ENCODE measurements at places on chromosomes 7 and 10.

- no peak for DNase-seq
These were observed 393.8 kb downstream of the LRMDA start for GRCh38 chr10:75825235-75825634.

- DNase-seq: no peak
These were observed 292.6 kb upstream of the MGMT start for GRCh38 chr10:129174232-129175014.

DNA sequence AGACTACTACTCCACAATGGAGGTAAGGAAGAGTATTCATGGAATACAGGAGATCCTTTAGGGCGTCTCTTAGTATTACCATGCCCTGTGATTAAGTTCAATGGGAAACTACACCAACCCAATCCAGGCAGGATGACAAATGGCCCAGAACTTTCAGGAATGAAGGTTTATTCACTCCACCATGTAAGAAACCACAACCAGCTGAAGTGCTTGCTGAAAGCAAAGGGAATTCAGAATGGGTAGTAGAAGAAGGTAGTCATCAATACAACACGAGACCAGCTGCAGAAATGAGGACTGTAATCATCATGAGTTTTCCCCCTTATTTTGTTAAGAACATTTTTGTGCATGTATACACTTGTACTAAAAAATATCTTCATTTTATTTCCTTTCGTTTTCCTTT lies 76.6 kb downstream of the GPR37 start:
- no peak for DNase-seq

DNA sequence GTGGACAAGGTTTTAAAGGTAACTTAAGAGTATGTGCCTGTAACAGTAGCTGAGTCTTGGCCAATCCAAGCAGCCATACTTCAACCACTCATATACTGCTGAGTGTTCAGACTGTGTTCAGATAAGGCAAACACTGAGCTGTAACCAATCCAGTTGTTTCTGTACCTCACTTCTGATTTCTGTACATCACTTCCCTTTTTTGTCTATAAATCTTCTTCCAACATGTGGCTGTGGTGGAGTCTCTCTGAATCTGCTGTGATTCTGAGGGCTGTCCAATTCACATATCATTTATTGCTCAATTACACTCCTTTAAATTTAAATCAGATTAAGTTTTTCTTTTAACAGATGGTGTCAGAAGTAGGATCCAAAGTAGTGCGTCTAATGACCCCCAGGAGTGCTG lies 149.5 kb upstream of the PHF14 start:
- no peak for DNase-seq

DNA sequence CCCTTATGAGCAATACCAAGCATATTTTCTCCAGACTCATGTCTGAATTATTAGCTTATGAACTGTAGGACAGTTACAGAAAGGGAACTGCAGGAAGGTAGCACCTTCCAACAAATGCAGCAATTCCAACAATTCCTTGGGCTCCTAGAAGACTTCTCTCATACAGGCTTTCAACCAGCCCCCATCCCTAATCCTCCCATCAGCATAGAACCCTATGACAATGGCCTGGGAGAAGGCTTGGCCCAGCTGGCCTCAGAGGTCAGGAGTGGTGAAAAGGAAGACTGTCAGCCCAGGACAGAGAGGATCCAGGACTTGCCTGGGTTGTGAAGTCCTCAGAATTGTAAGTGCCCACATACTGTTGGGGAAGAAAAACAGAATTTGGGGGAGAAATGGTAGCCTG lies 5.9 kb downstream of the VPS41 start:
- no peak for DNase-seq

- DNase-seq: no peak
These were observed 331.4 kb downstream of the CCSER2 start for GRCh38 chr10:84659497-84660439.

DNA sequence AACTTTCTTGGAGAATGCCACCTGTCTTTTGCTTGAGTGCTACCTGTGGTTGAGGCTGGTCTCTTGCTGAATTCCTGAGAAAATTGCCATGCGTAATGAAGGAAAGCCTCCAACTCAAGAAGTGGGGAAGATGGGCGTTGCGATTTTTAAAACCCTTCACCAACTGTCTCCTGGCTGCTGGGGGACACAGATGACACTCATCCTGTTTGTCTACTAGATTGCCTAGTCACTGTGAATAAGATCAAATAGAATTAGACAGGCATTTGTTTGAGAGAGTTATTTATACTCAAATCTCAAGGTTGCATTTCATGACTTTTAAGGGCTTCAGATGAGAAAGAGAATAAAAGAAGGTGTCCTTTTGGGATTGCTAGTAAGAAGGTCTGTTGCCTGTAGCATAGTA lies 84.3 kb upstream of the MTPN start:
- no peak for DNase-seq

GRCh38 chr7:123148813-123149212 lies 51.0 kb downstream of the SLC13A1 start:
- no peak for DNase-seq

GRCh38 chr7:45687721-45688120 lies 113.6 kb downstream of the ADCY1 start:
- DNase-seq: no peak

DNA sequence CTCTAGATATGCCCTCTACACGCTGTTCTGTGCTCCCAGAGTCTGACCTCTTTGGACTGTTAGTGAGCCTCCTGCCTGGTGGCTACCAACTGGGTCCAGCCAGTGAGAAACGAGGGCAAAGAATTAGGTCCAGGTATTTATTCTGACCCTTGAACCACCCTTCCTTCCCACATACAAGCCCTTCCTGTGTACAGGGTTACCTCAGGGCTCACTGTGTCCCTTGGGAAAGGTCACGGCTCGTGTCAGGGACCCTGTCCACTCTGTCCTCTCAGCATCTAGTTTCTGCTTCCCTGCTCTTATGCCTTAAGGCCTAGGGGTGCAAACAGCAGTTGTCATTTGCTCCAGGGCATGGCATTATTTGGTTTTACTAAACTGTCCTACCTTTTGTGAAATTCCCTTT lies 180.4 kb downstream of the SDK1 start:
- DNase-seq: no peak

GRCh38 chr7:24609570-24609969 lies 36.3 kb downstream of the PALS2 start:
- DNase-seq: no peak

GRCh38 chr7:69596723-69597277 lies 1.5 kb upstream of the AUTS2 start:
- DNase-seq: no peak

GRCh38 chr10:67011981-67012380 lies 86.1 kb downstream of the LRRTM3 start:
- no peak for DNase-seq

DNA sequence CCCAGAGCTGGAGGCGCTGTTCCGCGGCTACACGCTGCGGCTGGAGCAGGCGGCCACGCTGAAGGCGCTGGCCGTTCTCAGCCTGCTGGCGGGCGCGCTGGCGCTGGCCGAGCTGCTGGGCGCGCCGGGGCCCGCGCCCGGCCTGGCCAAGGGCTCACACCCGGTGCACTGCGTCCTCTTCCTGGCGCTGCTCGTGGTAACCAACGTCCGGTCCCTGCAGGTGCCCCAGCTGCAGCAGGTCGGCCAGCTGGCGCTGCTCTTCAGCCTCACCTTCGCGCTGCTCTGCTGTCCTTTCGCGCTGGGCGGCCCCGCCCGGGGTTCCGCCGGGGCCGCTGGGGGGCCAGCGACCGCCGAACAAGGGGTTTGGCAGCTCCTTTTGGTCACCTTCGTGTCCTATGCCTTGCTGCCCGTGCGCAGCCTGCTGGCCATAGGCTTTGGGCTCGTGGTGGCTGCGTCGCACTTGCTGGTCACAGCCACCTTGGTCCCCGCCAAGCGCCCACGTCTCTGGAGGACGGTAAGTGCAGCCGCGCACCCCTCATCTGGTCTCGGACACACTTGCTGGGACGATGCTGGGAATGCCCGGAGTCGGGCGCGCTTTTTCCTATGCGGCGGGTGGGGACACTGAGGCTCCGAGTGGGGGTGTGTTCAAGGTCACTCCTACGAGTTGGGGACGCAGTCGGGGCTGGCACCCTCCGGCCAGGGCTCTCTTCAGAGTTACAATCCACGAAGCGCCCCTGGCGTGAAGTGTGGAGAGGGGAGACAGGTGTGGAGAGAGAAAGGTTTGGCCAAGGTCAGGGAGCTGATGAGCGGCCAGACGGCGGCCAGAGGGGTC lies 717 bp downstream of the ADCY1 start:
- DNase-seq: no peak

DNA sequence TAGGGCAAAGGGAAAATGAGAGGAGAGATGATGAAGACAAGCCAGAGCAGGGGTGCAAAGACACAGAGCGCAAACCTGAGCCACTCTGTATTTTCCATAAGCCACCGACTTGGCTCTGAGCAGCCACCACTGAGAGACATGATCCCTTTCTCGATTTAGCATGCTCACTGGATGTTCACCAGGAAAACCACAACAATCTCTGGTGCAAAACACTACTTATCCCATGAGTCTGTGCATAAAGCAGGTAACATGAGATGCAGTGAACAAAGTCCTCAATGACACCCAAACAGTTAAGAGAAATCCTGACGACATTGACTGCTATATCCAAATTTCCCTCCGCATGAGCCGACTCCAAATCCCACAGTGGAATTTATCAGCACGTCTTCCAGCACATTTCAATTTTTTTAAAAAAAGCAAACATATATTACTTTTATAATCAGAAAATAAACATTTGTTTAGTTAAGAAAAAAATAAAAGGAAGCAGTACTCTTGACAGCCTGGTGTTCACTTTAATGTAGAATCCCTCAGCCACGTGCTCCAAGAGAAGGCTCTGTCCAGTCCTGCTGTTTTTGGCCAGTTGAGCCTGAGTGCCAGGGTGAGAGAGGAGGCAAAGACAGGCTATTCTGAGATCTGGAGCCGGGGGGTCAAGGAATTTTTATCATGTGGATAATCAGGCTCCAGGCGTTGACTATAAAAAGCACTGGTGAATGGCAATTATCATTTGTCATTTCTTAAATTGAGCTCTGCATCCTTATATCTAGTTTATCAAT lies 238.4 kb downstream of the KCNMA1 start:
- no peak for DNase-seq

DNA sequence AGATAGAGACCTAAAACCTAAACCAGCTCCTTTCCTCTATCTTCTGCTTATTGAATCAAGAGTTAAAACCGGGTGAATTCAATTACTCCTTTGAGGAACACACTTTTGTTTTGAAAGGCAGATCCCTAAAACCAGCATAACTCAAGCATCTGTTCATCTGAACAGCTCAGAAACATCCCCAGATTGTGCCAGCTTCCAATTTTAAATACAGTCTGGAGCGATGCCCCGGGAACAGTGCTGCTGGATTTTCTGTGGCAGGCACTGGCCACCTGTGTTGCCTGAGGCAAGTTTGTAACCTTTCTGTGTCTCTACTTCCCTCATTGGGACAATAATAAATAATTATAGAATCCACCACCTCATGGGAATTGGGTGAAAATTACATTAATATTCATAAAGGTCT lies 281.4 kb upstream of the NFE2L3 start:
- no peak for DNase-seq

- no peak for DNase-seq
These were observed 26.6 kb upstream of the LMTK2 start for GRCh38 chr7:98079891-98080648.

GRCh38 chr7:158374146-158374545 lies 213.5 kb downstream of the PTPRN2 start:
- no peak for DNase-seq

- DNase-seq: no peak
These were observed 89.6 kb upstream of the LANCL2 start for GRCh38 chr7:55275291-55276200.

GRCh38 chr10:131822013-131822691 lies 78.7 kb upstream of the PPP2R2D start:
- no peak for DNase-seq

- DNase-seq: no peak
These were observed 109.6 kb downstream of the LRMDA start for GRCh38 chr10:75540981-75541380.

GRCh38 chr7:111954056-111954455 lies 252.1 kb downstream of the DOCK4 start:
- no peak for DNase-seq

- no peak for DNase-seq
These were observed 80.1 kb downstream of the EMX2 start for GRCh38 chr10:117622471-117623184.

- no peak for DNase-seq
These were observed 93.2 kb downstream of the ZRANB1 start for GRCh38 chr10:125035136-125035535.

DNA sequence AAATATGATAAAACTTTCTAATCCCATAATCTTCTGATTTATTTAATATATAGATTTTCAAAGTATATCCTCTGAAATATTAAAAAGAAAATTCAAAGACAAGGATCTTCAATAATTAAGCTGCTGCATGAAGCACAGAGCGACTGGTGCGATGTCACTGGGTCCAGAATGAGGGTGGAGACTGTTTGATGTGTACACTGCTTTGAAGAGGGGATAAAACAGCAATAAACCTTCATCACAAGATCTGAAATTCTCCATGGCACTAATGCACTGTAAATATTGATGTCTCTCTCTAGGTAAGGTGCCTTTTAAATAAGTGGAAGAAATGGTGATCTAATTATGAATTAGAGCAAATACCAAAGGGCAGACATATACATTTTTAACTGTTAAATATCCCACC lies 337.8 kb downstream of the PARD3 start:
- no peak for DNase-seq

GRCh38 chr10:114767101-114767985 lies 54.2 kb upstream of the FHIP2A start:
- peak; percentile 7 for DNase-seq

- no peak for DNase-seq
These were observed 48.4 kb downstream of the ZNF277 start for GRCh38 chr7:112254709-112255387.

- no peak for DNase-seq
These were observed 278.3 kb upstream of the ZNF32 start for GRCh38 chr10:43926875-43927406.

DNA sequence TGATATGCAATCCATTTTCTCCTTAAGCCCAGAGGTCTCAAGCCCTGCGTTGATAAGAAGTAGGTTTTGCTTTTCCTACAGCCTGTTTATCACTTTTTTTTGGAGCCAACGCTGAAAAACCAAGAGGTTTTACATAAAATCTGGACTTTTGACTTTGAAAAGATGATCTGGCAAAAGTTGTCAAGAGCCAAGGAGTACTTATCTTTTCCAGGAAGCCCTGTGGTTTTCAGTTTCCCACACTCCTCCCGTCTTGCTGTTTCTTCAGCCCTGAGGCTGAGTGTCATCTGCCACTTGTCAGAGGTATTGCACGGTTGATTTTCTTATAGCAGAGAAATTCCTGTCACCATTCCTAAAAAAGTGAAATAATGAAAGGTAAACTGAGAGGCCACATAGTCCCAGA lies 108.7 kb downstream of the TYW1 start:
- DNase-seq: no peak

GRCh38 chr10:130424418-130424817 lies 288.2 kb downstream of the GLRX3 start:
- DNase-seq: no peak
